ENCODE measurements at places on chromosomes 4 and X. TPM values are rescaled to one million over a fixed set of nuclear protein-coding genes. Genes with fewer than 3 reads are reported as not detected.

Gene PIGA
- total RNA-seq, result 7.2 TPM

DNA sequence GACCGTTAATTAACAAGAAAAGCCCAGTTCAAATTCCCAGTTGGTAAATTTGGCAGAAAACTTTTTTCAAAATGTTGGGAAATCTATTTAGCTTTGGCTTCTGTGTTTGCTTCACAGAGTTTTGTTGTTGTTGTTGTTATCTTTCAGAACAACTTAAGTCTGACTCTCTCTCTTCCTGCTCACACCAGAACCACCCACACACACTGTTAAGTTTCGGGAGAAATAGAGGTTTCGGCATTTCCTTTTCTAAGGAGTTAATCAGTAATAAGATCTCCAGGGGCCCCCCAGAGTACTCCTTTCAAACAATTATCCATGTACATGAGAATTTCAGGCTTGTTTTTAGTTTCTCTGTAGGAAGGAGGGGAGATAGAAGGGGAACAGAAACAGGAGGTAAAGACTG is 106.2 kb upstream of the PTCHD1 start:
- no peak for DNase-seq

- DNase-seq, result peak; percentile 46
These were observed 137.2 kb upstream of the ARHGEF9 start for GRCh38 chrX:63922221-63922620.

GRCh38 chrX:146581981-146582712 is 227.4 kb upstream of the CXorf51B start:
- DNase-seq, result no peak

- DNase-seq, result no peak
These were observed 27.7 kb upstream of the RPL34 start for GRCh38 chr4:108592674-108592986.

Gene TECRL
- total RNA-seq, result not detected

DNA sequence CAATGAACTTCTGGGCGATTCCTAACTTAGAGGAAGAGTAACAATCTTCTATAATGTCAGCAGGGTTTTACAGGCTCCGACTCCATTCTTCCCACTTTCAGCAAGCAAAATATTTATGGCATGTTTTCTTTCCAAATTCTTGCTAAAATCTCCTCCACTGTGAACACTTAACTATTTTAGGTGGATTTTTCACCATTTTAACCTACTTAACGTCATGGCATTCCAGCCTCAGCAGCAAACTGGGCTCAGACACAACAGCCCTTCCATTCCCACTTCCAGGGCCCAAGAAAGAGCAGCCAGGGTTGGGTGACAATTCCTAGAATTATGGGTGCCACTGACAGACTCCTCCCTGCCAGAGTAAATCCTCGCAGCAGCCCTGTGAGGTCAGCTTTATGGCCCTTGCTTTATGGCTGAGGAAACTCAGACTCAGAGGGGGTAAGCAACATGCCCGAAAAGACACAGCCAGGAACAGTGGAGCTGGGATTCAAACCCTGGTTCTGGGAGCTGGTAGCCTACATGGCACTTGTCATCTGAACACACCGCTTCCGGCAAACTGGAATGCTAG is 112.8 kb upstream of the MAP3K15 start:
- DNase-seq, result no peak

DNA sequence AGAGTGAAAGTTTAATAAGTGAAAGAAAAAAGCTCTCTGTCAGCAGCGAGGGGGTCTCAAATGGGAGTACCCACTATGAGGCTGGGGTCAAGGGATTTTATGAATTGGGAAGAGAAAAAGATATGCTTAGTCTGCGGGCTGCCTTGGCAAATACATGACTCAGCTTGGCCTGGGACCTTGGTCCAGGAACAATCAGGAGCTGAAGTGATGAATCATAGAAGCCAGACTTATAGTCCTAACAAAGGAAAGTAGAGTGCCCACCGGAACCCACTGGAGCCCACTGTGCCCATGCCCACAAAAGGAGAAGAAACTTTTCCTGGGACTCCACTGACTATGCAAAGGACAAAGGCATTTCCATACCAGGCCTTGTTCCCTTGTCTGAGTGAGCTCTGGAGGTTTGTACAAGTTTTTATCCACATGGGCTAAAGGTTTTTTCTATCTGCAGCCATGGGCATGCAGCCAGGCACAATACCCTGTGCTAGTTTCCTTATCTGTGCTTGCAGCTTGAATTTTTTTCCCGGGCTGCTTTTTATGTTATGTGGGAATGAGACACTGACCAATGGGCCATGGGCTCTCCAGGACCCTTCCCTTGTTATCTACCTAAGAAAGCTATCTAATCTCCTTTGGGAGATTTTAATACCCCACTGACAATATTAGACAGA is 201.7 kb downstream of the FAM133A start:
- DNase-seq, result peak; percentile 66

- no peak for DNase-seq
These were observed 183.3 kb downstream of the KDR start for GRCh38 chr4:54941994-54942552.

- peak; percentile 61 for DNase-seq
These were observed 142.6 kb downstream of the EGF start for GRCh38 chr4:110055158-110055768.

All from HT1080 (cell line).